HCT116 (cell line): ENCODE measurements at places on chromosomes 2 and 18.

GRCh38 chr2:13335862-13336535 is 619.3 kb downstream of the TRIB2 start:
- DNase-seq = no peak

DNA sequence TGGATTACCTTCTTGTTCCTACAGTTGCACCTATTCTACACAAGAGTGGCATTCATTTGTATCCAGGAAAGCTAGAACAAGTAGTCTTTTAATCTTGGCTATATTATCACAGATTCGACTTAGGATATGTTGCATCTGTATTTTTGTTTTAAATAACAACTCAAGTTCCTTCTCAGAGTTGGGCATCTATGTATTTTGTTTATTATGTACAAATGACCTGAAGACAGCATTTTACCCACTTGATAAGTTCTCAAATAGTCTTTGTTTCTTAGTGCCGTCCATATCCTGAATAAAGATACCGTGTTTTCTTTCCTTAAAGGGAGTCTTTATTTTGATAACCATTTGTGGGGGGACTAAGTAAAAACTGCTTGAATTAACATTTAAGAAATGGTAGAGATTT is 2.9 kb downstream of the ITPRID2 start:
- DNase-seq = no peak

GRCh38 chr18:3782901-3783300 is 332.9 kb downstream of the TGIF1 start:
- DNase-seq = no peak

- DNase-seq = no peak
Measured at GRCh38 chr2:60432035-60432601, 121.3 kb downstream of the BCL11A start.

GRCh38 chr2:33660416-33661123 is 61.5 kb upstream of the FAM98A start:
- DNase-seq = no peak

DNA sequence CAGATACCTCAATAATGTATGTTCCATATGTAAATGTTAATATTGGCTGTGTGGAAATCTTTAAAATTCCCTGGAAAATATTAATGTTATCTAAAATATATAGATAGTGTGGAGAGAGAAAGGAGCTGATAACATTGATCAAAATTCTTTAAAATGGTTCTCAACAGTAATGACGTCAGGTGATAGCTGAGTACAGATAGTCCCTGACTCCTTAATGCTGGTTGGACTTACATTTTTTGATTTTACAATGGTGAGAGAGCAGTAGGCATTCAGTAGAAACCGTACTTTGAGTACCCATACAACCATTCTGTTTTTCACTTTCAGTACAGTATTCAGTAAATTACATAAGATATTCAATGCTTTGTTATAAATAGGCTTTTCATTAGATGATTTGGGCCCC is 146.6 kb downstream of the GALNT3 start:
- no peak for DNase-seq

DNA sequence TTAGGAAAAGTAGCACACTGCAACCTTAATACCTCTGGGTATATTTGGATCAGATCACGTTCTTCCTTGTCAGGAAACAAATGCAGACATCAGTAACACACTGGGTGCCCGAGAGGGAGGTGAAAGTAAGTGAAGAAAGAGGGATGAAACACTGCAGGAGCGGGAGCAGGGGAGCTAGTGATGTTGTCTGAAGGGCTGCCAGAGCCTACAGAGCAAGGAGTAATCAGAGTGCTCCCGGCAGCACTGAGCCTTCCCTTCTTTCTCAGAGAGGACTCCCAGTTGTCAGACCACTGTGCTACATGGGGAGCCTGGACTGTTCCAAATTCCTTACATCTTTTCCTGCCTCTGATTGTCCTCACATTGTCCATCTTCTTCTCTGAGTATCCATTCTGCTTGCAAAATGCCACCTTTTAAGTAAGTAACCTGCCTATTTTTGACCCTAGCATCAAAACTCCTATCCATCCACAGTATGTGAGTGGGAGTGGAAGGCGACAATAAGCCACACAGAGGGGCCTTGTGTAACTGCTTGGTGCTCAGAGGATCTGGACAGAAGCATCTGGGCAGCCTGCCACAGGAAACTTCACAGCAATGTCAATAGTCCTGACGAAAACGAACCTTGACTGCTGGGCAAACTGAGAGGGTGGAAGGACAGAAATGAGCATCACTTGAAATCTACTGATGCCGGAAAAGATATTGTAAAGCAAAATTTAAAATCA is 10.8 kb upstream of the NAB1 start:
- no peak for DNase-seq

DNA sequence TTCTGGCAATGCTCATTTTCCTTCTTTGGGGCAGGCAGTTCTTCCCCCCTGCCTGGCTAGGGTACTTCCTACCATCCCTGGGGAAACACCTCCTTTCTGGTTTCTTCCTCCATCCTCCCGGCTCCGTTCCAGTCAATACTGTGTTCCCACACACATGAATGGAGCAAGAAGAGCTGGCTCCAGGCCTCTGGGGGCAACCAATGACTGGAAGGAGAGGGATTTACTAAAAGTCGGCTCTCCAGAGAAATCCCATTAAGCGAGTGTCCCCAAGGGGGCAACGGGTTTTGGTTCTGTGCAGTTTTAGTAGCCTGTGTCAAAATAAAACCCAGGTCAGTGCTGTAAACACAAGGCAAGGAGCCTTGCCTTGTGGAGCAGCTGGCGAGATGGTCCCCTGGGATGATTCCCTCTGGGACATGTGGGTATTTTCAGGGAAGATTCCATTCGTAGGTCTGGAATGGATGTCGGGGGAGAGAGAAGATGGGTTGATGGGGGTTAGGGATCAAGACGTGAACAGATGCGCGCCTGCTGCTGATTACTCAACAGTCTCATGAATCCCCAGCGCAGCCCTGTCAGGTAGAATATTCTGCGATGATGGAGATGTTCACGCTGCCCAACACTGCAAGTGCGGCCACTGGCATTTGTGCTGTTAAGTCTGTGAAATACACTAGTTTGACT is 32.0 kb downstream of the EMILIN2 start:
- no peak for DNase-seq
